ENCODE measurements at places on chromosomes 13 and 19. TPM values are rescaled to one million over a fixed set of nuclear protein-coding genes. Genes with fewer than 3 reads are reported as not detected.

- no peaks in the 10 kb centered on the region for H3K27me3 ChIP-seq
- peaks cover 35% of the 10 kb centered on the region for H3K4me1 ChIP-seq
- no peak for DNase-seq
Measured at GRCh38 chr19:16460454-16460853, 11.3 kb downstream of the EPS15L1 start.

GRCh38 chr19:14411161-14411937 is 7.8 kb downstream of the DDX39A start:
- H3K27me3 ChIP-seq, result no peaks in the 10 kb centered on the region
- H3K4me3 ChIP-seq, result no peak overlapping the region
- DNase-seq, result no peak
- H3K36me3 ChIP-seq, result peaks cover 42% of the 10 kb centered on the region
- peaks cover 7% of the 10 kb centered on the region for H3K4me1 ChIP-seq

DNA sequence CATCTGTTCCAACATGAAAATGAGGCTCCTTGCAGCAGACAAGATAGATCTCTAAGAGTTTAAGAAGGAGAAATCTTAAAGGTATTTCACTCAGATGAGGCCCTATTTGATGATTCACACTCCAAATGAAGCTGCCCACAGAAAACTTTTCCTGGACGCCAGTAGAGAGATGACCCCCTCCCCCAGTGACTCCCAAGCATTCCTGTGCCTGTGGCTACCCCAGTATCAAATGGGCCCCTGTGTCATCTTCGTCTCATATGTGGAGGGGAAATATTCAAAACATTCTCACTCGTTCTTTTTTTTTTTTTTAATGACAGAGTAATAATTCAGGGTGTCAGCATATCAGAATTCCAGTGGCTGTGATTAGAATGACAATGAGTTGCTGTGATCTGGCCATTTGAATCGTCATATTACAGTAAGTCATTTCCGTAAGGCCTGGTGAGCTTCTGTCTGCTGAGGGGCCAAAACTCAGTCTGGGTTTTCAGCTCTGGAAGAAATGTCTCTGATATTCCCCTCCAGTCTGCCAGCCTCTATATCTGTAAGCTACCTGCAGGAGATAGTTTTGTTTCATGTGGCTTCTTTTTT is 194.7 kb downstream of the URI1 start:
- H3K4me1 ChIP-seq, result no peaks in the 10 kb centered on the region
- H3K27me3 ChIP-seq, result peaks cover 89% of the 10 kb centered on the region
- H3K27ac ChIP-seq, result no peak overlapping the region

GRCh38 chr19:45676851-45677263 is 8.8 kb downstream of the GIPR start:
- H3K36me3 ChIP-seq, result no peaks in the 10 kb centered on the region
- peak; percentile 43 for DNase-seq
- peak overlapping the region; percentile 54 for H3K27ac ChIP-seq
- H3K27me3 ChIP-seq, result no peaks in the 10 kb centered on the region
- peaks cover 20% of the 10 kb centered on the region for H3K4me1 ChIP-seq
- H3K4me3 ChIP-seq, result peak overlapping the region; percentile 95

GRCh38 chr19:6252066-6252465 is 27.7 kb downstream of the MLLT1 start:
- no peak overlapping the region for H3K4me3 ChIP-seq
- H3K27ac ChIP-seq, result no peak overlapping the region
- H3K27me3 ChIP-seq, result no peaks in the 10 kb centered on the region
- H3K36me3 ChIP-seq, result no peaks in the 10 kb centered on the region

GRCh38 chr13:44976949-44977583 is 12.2 kb downstream of the NUFIP1 start:
- no peaks in the 10 kb centered on the region for H3K4me1 ChIP-seq
- no peak overlapping the region for H3K4me3 ChIP-seq
- DNase-seq, result no peak

DNA sequence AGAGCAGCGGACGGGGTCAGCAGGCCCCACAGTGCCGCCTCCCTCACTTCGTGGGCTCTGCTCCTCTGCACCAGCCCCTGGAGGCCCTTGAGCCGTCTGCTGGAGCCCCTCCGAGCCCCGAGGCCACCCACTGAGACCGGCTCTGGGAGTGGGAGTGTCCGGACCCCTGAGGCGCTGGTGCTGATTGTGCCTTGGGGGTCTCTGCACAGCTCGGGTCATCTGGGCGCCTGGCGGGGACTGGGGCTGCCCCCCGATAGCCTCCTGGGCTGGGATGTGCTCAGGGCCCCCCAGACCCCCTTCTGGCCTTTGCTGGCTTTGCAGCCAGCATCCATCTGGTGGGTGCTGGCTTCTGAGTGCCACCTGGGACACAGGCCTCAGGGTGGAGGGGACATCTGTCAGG is 15.4 kb downstream of the CBARP start:
- no peak for DNase-seq
- 0 out of 2 replicates have a peak, but pooled peaks cover under 1% of the 10 kb centered on the region for H3K4me1 ChIP-seq

GRCh38 chr19:45874620-45874966 is 10.5 kb downstream of the FOXA3 start:
- no peak overlapping the region for H3K27ac ChIP-seq
- H3K36me3 ChIP-seq, result no peaks in the 10 kb centered on the region
- H3K27me3 ChIP-seq, result peaks cover 63% of the 10 kb centered on the region

DNA sequence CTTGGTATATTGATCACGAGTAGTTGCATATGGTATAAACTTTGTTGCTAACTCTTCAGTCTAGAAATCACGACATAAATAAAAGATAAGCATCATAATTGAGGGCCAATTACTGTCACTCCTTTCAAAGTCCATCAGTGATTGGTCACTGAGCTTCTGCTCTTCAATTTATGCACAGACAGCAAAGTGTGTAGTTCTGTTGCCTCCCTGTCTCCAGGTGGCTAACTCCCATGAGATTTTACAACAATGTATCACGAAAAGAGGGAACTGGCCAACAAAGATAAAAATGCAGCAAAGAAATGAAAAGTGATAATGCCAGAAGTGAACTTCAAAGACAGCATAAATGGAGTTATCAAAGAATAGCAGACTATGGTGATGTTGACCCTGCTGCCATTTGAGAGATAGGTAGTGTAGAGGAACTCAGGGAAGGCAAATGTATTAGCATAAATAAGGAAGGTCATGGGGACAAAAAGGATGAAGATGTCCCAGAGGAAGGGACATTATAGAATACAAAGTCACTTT is 12.7 kb upstream of the TNFSF14 start:
- no peak overlapping the region for H3K4me3 ChIP-seq
- DNase-seq, result no peak
- H3K27ac ChIP-seq, result no peak overlapping the region
- H3K36me3 ChIP-seq, result no peaks in the 10 kb centered on the region
- peaks cover 39% of the 10 kb centered on the region for H3K4me1 ChIP-seq

DNA sequence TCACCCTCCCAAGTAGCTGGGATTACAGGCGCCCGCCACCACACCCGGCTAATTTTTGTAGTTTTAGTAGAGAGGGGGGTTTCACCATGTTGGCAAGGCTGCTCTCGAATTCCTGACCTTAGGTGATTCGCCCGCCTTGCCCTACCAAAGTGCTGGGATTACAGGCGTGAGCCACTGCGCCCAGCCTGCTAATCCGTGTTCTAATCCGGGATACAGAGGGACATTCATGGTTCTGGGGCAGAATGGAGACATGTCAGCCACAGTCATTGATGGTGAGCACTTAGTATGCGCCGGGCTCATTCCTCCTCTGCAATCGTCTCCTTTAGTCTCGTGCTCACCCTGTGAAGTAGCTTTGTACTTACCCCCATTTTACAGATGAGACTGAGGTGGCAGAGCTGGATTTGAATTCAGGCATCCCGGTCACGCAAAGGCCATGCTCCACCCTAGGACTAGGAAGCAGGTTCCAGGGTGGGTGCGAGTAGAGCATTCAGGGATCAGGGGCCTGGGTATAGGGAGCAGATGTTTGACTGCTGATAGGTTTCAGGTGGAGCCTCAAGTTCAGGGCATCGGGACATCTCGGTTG is 8.2 kb downstream of the RRAS start:
- no peak for DNase-seq
- no peak overlapping the region for H3K4me3 ChIP-seq
- H3K27me3 ChIP-seq, result no peaks in the 10 kb centered on the region

DNA sequence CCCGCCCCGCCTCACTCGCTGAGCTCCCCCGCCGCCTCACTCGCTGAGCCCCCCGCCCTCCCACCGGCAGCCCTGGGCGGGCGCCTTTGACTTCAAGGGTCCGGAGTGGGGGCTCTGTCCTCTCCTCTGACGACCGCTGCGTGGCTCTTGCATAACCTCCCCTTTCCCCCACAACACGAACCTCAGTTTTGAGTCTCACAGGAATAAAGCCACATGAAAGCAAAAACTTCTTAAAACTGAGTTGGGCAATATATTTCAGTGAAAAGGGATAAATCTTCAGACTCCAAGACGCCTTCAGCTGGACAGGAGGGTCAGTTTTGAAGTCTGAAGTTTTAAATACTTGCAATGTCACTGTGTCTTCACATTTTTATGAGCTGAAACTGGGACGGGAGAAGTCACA is 70.6 kb upstream of the C13orf46 start:
- no peaks in the 10 kb centered on the region for H3K36me3 ChIP-seq
- H3K4me1 ChIP-seq, result no peaks in the 10 kb centered on the region
- DNase-seq, result no peak

LAIR1 gene
- total RNA-seq, result not detected

Data from PC-9 (cell line).